Stimulated activated CD8-positive, alpha-beta memory T cell treated with anti-CD3 and anti-CD28 coated beads, Interleukin-15, amount 100 ng/mL, for 24 hours (primary cell): ENCODE measurements at places on chromosomes 2 and 18.

GRCh38 chr18:7334973-7335568 lies 104.2 kb downstream of the LRRC30 start:
- DNase-seq, result no peak

GRCh38 chr2:110807522-110807921 lies 75.1 kb downstream of the ACOXL start:
- DNase-seq, result no peak

DNA sequence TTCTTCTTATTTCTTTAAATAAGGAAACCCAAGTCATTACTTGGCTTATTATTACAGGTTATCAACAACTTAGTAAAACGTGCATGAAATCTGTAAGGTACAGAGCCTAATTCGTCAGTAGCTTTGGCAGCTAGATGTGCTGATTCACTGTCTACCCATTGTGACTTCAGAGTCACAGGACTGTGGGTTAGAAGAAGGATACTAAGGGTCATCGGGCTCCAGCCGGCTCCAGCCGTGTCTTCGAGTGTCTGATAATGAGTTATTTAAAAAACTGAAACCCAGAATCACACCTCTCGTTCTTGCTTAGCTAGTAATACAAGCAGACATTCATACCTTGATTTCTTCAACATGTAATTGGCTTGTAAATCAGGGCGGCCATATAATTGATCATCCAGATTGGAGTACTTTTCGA lies 170.5 kb downstream of the FMNL2 start:
- no peak for DNase-seq

DNA sequence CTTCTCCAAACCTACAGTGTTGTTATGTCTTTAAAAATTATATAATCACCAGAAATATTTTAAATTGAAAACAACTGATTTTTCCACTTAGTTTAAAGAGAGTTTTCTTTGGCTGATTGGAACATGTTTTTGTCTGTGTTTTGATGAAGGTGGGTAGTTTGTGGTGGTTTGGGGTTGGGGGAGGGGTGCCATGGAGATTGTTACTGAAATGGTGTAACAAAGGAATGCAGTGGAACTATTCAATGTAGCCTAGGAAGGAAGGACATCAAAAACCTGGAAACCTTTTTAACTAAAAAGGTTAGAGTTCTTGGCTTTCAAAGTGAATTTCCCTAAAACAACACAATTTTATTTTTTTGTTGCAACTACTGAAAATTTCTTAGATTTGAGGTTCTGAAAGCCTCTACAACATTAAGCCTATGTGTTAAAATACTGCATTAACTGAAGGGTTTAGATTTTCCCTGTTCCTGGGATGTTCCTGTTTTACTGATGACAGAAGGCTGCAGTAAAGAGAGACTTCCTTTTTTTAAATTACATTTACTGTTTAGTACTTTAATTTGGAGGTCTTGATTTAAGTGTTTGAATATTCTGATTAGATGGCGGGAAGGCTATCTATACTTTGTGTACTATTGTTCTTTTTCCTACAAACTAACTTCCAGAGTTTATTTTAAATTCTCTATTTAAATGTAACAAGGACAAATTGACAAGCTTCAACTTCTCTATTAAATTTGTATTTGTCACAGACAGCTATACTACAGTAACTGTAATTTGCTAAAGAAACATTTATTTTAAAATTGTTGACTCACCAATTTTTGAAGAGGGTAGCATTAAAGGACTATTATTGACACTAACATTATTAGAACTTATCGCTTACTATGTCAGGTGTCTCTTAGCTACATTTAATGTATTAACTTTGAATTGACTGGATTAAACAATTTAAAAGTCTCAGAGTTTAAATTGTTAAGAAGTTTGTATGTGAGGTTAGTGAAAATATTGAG lies 87.7 kb downstream of the LIMS1 start:
- no peak for DNase-seq

GRCh38 chr2:164917296-164917903 lies 37.9 kb downstream of the SLC38A11 start:
- no peak for DNase-seq

DNA sequence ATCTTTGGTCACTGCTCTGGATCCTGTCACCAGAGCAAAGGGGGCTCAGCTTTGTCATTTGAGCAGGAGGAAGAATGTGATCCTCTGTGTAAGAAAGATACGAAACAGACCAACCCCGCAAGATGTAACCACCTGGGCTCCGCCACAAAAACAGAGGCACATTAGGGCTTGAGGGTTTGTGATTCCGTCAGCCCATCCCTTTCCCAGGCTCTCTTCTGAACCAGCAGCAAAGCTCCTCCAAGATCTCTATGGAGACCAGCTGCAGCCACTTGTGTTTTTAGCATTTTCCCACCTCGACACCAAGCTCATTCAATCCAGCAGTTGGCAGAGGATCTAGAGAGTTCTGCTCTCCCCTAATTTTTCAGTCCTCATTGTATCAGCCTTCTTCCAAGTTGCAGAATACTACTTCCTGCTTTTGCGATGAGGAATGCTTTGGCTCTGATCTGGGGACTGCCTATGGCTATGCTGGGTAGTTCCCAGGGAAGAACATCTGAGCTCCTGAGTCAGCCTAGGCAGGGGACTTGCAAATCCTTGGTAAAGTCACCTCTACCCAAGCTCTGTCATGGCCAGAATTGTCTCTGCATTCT lies 139.6 kb upstream of the RAB12 start:
- no peak for DNase-seq

- no peak for DNase-seq
Observed at GRCh38 chr2:73701968-73702665, 35.0 kb downstream of the TPRKB start.
